Esophagus squamous epithelium (tissue), 5 donors: ENCODE measurements at places on chromosomes 7 and 10.

GRCh38 chr7:116797612-116798011 is 64.8 kb upstream of the CAPZA2 start:
- DNase-seq, result no peak

GRCh38 chr10:112741830-112742402 is 208.1 kb upstream of the TCF7L2 start:
- no peak for DNase-seq

- no peak for DNase-seq
Observed at GRCh38 chr7:93981480-93981874, 22.7 kb downstream of the BET1 start.

DNA sequence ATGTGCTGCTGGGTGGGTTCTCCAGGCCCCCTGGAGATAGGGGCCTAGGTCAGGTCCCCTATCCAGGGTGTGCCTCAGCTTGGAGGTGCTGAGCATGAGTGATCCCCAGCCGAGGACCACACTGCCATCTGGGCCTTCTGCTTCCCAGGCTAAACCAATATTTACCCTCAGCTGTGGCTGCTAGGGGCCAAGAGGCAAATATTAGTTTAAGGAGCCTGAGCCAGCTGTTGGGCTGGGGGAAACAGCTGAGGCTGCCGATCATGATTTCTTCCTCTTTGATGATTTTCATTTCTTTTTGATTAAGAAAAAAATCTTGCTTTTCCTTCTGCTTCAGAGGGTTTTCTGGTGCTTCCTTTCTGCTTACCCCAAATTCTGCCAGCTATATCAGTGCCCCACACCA is 83.4 kb downstream of the NEURL1 start:
- DNase-seq, result no peak

GRCh38 chr10:7826971-7827370 is 8.7 kb downstream of the TAF3 start:
- no peak for DNase-seq

DNA sequence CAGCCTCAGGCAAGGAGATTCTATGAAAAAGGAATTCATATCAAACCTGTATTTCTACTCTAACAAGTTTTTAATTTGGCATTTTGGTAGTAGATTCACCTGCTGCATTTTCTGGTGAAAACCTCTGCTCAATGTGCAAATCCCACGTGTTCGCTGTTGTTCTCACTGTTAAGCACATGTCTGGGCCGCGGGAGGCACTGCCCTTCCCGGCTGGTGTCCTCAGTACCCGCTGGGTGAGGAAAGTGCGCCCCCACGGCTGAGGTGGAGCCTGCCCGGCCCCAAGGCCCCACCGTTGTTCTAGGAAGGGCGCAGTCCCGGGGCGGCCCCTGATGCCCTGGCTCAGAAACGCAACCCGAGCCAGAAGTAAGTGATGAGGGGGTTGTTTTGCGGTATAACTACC is 193.4 kb upstream of the VWC2 start:
- DNase-seq, result no peak

- DNase-seq, result no peak
Observed at GRCh38 chr10:5147255-5147980, 37.5 kb downstream of the AKR1C8 start.

- no peak for DNase-seq
Observed at GRCh38 chr10:43824934-43825333, 176.3 kb upstream of the ZNF32 start.

GRCh38 chr10:62185919-62186692 is 82.5 kb downstream of the RTKN2 start:
- no peak for DNase-seq

DNA sequence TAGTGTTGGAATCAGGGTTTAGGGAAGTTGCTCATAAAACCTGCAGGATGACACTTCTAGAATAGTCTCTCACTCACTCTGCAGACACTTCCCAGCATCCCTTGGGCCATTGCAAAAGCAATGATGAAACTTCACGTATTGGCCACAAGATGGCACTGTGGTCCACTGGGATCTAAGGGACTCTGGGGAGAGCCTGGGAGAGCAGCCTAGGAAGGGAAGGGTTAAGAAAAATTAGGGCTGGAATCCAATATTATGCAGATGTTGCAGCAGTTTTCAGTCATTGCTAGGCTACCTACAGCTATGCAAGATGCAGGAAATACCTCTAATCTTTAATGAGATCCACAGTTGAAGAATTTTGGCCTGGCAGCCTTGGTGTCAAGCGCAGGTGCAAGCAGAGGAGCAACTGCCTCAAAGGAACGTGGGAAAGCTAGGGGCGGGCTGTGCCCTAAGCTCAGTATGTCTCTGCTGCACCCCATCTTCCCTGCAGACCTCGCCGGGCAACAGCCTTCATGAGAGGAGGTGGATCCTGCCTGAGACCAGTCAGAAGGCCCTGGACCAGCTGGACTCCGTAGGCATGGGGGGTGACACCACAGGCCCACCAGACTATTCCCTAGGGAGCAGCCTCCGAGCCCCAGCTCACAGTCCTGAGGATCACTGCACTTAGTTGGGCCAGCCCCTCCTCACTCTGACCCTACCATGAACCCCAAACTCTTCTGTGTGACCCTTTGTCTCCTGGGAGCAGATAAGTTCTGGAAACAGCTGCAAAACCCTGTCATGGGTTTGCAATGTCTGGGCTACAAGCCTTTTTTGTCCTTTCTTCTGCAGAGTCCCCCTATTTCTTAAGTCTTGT is 127.9 kb upstream of the PRSS58 start:
- DNase-seq, result no peak

DNA sequence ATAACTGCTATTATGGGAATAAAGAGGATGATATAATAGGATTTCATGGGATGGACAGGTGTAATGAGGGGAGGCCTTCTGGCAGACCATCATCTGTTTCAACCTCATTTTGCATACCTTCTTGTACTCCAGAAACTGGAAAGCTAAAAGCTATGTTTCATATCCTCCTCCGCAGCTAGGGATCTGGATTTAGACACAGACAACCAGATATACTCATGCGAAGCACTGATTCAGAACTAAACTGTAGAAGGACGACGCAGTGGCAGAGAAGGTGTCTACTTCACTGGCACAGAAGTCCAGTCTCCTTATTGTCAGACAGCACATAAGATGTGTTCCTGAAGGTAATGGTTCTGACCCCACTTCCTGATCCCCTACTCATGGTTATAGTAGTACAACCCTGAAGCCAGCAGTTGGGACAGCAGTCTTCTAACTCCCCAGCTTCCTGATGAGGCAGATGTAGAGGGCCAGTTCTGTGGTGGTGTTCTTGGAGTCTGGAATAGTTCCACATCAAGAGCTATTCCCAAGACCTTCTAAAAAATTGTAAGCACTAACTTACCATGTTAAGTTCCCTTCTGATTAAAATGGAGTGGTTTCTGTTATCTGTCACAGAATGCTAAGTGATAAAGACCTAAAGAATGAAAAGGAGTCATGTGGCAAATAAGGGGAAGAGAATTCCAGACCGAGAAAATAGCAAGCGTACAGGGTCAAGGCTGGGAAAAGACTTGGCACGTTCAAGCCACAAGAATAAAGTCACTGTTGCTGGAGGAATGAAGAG is 550.3 kb downstream of the GRM8 start:
- no peak for DNase-seq
